T follicular helper cell (primary cell): ENCODE measurements at places on chromosomes 1 and 21.

GRCh38 chr1:156108664-156109241 lies 5.8 kb upstream of the LMNA start:
- DNase-seq, result no peak

DNA sequence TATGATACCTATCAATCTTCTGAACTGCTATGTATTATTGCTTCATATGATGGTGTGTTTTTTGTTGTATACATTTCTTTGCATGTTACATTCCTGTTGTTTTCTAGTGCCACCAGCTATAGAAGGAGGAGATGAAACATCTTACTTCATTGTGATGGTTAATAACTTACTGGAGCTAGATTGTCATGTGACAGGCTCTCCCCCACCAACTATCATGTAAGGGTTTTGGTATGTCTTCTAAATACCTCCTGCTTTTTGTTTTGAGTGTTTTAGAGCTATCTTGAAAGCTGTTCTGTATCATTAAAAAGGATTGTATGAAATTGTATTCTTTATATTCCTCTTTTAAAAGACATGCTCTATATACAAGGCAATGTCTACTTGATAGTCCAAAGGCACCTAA lies 282.7 kb downstream of the HMCN1 start:
- DNase-seq, result no peak

- no peak for DNase-seq
Observed at GRCh38 chr1:206503591-206504362, 3.6 kb upstream of the RASSF5 start.

DNA sequence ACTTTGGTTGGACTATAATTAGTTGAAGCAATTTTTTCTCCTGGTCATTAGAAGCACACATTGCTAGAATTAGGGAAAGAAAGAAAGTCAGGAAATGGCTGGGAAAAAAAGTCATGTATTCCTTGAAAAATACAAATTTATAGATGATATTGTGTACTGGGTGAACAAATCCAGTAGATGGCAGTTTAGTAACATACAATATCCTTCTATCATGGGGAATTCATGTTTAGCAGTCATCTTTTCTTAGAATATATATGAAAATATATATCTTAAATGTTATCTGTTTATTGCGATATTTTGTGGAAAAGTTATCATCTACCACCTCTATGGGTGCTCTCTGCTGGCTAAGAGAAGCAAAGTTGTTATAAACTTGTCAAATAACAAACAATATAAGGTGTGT lies 13.1 kb upstream of the ZRANB2 start:
- no peak for DNase-seq

DNA sequence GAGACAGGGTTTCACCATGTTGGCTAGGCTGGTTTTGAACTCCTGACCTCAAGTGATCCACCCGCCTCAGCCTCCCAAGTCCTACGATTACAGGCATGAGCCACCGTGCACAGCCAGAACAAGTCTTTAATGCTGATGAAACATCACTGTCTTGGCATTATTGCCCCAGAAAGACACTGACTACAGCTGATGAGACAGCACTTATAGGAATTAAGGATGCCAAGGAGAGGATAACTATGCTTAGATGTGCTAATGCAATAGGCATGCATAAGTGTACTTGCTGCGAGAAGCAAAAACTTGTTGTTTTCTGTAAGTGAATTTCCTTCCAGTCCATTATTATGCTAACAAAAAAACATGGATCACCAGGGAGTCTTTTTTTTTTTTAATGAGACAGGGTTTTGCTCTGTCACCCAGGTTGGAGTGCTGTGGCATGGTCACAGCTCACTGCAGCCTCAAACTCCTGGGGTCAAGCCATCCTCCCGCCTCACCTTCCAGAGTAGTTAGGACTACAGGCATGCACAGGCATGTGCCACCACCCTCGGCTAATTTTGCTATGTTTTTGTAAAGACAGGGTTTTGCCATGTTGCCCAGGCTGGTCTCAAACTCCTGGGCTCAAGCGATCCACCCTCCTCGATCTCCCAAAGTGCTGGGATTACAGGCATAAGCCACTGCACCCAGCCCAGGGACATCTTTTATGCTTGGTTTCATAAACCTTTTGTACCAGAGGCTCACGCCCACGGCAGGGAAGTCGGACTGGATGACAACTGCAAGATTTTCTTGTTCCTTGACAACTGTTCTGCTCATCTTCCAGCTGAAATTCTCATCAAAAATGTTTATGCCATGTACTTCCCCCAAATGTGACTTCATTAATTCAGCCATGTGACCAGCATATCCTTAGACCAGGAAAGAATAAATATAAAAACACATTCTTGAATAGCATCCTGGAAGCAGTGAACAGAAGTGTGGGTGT lies 23.1 kb downstream of the RHEX start:
- no peak for DNase-seq

DNA sequence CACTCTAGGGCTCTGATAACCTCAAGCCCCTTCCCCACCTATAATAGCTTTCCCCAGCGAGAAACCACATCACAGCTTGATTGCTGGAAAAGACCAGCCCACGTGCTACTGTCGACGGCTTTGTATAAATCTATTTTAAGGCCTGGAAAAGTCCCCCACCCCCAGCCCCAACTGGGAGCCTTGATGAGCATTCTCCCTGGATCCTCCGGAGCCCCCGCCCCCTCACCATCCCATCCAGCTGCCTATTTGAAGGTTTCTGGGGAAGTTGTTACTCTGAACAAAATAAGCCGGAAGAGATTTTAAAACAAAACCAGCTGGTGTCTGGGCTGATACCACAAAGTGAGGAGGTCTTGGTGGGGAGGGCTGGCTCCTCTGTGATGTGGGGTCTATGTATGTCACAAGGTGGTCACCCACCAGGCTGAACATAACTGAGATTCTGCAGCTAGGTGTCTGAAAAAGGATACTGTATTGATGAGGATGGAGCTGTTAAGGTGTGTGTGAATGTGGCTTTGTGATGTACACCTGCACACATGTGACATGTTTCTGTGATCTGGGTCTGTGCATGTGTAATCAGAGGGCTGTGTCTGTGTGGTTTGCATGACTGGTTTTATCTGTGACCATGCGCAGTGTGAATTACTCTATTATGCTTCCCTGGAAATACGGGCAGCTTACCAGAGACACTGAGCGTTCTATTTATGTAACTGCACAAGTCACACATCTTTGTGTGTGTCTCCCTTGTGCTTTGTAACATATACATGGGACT lies 25.0 kb downstream of the RIMS3 start:
- DNase-seq, result no peak

DNA sequence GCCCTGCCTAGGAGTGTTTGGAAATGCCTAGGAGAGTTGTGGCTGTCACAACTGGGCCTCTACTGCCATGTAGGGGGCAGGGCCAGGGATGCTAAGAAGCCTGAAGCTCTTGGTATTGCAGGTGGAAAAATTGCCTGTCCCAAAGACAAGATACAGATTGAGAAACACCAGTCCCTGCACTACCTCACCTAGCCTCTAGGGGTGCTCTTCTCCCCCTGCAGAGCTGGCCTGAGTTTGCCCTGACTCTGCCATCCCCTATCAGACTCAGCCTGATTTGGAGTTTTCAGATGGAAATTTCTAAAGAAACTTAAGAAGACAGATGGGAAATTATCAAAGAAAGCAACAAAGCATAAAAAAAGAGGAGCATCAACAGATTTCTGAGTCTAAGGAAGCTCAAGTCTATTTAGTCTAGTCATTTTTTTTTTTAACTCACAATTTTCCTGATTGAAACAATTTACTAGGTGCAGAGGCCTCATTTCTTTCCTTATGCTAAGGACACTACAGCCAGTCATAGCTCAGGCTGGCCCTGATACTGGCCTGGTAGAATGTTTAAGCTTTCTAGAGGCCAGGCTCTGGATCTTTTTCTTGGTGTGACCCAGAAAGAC lies 61.4 kb upstream of the LRRN2 start:
- DNase-seq, result peak; percentile 34

GRCh38 chr1:22976461-22977243 lies 4.0 kb upstream of the LACTBL1 start:
- peak; percentile 34 for DNase-seq
